ENCODE measurements at places on chromosomes 2 and 18.

DNA sequence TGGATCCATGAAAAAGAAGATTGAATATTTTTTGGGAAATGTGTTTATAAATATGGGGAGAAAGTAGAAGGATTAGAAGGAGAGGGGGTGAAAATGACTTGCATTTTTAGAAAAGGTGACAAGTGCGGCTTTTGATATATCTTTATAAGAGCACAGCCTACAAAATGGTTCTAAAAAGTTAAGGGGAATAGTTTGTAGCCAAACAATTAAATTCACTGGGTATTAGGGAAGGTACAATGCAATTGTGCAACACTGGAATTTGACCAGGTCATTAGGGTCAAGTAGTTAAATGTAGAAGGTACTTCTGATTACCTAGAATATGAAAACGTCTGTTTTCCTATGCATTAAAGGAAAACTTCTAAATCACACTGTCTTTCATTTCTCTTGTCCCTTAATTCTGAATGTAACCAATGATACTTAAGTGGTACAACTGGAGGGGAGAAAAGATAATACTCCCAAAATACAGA is 44.5 kb upstream of the SERTAD2 start:
- DNase-seq: no peak

- DNase-seq: no peak
Observed at GRCh38 chr18:11506856-11507255, 102.5 kb upstream of the SLC35G4 start.

GRCh38 chr18:58409802-58410445 is 219.0 kb downstream of the ALPK2 start:
- no peak for DNase-seq

GRCh38 chr2:85283641-85284040 is 44.1 kb downstream of the TGOLN2 start:
- DNase-seq: no peak

- no peak for DNase-seq
Observed at GRCh38 chr2:233556881-233557736, 9.5 kb downstream of the USP40 start.

DNA sequence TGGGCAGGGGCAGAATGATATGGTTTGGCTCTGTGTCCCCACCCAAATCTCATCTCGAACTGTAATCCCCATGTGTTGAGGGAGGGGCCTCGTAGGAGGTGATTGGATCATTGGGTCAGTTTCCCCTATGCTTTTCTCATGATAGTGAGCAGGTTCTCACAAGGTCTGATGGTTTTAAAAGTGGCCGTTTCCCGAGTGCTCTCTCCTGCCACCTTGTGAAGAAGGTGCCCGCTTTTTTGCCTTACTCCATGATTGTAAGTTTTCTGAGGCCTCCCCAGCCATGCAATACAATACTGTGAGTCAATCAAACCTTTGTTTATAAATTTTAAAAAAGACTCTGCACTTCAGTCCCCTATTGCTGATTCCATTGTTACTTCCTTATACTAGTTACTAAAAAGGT is 82.9 kb upstream of the CDKL4 start:
- no peak for DNase-seq

DNA sequence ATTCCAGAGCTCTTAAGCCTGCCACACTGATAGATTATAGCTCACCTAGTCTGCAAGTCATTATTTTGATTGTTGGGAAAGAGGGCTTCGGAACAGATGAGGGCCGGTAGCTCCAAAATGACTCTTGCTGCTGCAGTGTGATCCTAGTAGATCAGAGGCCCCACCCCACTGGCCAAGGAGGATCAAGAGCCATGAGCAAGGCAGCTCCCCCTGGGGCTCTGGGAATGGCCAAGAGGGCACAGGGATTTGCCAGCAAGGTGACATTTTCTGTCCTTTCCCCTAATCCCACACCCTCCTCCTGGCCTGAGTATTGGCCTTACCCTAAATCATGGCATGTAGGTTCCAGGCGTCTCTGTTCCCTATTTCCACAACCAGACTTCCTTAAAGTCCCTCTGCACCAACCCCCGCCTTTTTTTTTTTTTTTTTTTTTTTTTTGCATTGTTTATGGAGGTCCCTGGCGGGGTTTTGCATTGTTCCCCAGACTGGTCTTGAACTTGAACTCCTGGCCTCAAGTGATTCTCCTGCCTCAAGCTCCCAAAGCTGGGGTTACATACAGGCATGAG is 36.5 kb downstream of the EIF4E2 start:
- no peak for DNase-seq

DNA sequence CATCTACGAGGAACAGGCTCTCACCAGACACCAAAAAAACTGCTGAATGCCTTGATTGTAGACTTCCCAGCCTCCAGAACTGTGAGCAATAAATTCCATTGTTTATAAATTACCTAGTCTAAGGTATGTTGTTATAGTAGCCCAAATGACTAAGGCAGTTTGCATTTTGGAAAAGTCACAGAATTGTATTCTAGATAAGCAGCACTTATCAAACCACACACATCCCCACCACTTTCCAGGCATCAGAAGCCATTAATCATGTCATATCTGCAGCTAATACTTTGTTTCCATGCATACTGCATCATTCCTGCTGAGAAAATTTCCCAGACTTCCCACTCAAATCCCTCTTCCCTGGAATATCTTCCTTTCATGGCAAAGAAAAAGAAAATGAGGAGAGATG is 187.2 kb downstream of the INO80D start:
- DNase-seq: no peak

- DNase-seq: no peak
Observed at GRCh38 chr2:162430323-162430722, 86.4 kb downstream of the GCA start.

DNA sequence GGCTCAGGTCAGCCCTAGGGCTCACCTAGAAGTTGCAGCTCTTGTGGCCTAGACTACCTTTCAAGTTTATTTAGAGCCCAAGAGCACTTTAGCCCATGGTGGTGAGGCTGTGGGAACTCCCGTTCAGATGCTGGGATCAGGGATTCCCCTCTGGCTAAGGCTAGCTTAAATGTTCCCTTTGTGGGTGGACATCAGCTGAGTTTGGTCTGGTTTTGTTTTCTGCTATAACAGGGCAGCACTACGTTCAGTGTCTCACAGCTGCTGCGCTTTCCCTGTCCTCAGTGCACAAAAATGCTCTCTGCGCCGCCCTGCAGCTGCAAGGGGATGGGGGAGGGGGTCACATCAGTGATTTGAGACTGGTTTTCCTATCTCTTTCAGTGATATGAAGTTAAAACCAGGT is 170.5 kb upstream of the KCNJ3 start:
- DNase-seq: no peak

DNA sequence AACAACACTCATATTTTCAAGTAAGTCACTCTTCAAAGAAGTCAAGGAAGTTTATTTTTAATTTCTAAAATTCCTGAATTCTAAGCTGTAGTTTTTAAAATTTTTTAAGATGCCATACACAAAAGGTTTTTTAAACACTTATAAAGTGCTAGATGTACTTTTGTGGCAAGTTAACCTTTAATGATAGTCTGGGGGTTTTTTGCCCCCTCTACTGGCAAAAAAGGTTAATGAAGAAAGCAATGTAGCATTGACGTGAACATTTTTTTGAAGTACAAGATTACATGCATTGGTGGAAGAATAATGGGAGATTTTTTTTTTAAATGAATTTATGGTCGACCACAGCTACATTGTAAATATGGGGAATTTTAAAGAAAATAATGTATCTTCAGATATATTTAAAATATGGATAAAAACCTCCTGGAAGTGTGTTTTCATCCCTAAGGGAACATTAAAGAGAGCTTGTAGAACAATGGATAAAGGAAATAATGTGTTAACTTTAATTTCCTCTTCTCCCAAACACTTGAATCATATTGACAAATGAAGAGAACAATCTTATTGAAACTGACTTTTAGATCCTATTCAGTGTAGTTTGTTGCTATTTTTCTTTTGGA is 12.6 kb downstream of the ITPRID2 start:
- DNase-seq: no peak

- DNase-seq: no peak
Observed at GRCh38 chr2:224948005-224948404, 94.3 kb downstream of the DOCK10 start.

GRCh38 chr2:165408186-165408585 is 61.3 kb upstream of the CSRNP3 start:
- no peak for DNase-seq

GRCh38 chr2:182666674-182667314 is 49.3 kb upstream of the DNAJC10 start:
- no peak for DNase-seq

DNA sequence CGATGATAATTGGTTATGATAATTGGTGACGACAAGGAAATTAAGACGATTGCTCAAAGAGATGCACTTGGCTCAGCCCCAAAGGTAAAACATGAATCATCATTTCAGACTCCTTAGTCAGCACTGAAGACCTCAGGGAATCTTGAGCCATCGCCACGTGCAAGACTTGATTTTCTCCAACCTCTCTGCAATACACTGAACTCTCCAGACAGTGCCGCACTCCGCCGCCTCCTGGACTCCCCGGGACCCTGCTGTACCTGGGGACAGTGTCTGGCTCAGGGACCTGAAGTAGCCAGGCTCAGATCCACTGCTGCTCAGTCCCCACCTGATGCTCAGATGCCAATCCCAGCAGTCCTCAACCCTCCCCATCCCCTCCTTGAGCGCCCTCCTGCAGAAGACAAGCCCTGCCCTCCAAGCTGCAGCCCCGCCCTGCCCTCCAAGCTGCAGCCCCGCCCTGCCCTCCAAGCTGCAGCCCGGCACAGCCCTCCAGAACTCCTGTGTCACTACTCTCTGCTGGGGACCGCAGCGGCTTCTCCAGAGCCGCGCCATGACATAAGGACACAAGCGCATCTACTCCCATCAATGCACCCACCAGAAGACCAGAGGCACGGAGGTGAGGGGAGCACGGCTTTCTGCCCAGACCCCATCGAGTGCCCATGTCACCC is 1.1 kb downstream of the TMEM18 start:
- DNase-seq: peak; percentile 28

- DNase-seq: no peak
Observed at GRCh38 chr2:164213916-164214315, 407.4 kb downstream of the GRB14 start.

DNA sequence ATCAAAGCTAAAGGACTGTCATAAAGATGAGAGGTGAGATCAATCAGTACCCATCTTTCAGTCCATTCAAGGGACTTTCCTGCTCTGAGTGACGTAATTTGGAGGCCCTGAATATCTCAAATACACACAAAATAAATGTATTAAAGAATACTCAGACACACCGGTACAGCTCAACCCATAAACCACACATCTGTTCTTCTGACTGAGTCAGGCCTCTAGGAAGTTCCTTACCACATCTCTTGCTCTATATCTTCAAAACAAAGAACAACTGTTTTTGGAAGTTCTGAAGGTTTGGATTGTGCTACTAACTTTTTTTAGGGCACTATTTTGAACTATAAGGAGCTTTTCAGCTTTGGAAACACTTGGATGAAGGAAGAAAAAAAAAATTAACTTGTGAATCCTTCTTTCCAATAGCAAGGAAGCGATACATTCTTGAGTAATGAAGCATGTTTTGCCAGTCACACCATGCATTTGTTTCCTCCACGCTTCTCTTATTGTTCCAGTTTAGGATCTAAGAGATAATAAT is 866.5 kb upstream of the VRK2 start:
- no peak for DNase-seq

- DNase-seq: no peak
Observed at GRCh38 chr18:7737550-7737949, 170.4 kb downstream of the PTPRM start.

- no peak for DNase-seq
Observed at GRCh38 chr2:34307636-34308035, 708.5 kb upstream of the FAM98A start.

DNA sequence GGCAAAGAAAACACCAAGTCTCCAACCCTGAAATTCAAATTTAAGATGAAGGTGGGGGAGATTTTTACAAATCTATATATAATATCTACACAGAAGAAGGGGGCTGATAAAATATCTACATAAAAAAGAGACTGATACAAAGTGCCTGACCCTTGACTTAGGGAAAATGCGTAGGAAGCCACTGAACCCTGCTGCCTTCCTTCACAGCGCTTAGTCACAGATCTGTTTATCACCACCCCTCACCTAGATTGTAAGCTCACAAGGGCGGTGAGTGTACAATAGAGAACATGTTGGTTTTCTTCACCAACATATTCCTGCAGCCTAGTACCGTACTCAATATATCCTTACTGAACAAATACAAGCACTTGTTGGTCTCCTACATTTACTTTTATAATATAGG is 54.3 kb downstream of the NOL10 start:
- no peak for DNase-seq

GRCh38 chr2:121049950-121050585 is 234.9 kb downstream of the TFCP2L1 start:
- DNase-seq: no peak

- no peak for DNase-seq
Observed at GRCh38 chr2:78890935-78891334, 134.6 kb upstream of the REG3G start.

- DNase-seq: no peak
Observed at GRCh38 chr2:108564510-108564909, 30.2 kb downstream of the LIMS1 start.

GRCh38 chr2:50833036-50833435 is 198.9 kb downstream of the NRXN1 start:
- DNase-seq: no peak

GRCh38 chr2:62197011-62197924 is 1.4 kb downstream of the B3GNT2 start:
- DNase-seq: peak; percentile 30

DNA sequence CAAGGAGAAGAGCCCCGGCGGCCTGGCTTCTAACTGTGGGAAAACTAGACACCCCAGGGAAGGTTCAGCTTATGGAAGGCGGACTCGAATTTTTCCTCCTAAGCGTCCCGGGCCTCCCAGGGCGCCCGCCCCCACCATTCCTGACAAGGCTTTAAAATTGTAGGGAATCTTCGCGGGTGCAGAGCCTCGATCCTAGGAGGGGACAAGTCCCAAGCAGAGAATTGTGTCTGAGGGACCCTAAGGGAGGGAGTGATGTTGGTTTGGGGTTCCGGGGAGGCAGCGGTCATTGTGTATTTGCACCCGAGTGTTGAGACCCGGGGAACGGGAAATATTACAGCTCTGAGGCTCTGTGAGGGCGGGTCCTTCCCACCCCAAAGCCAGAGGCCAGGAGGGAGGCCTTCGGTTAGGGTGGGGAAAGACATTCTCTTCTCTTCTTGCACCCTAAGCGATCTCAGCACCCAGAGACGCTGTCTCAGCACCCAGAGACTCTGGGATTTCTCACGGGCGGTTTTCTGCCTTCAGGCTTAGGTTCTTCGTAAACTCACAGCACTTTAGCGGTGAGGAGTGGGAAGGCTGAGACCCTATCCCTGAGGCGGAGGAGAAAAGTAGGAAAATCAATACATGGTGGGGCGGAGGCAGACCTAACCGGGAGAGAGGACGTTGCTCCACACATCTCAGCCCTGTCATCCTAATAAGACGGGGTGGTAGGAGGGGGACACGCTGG is 7.6 kb downstream of the OSR1 start:
- DNase-seq: no peak

DNA sequence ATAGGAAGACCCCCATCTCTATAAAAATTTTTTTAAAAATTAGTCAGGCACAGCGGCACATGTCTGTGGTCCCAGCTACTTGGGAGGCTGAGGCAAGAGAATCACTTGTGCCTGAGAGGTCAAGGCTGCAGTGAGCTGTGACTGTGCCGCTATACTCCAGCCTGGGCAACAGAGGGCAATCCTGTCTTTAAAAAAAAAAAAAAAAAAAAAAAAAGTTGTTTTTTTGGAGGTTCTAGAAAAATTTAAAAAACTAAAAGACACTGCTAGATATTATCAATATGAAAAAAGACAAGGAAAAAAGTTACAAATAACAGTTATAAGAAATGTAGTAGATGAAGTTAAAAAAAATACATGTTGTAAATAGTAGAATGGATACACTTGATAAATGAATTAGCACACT is 56.1 kb upstream of the C2orf15 start:
- no peak for DNase-seq

All from activated T-helper 2 cell treated with anti-CD3 and anti-CD28 coated beads, Interferon-gamma antibody, Interleukin-2, Interleukin-4, amounts not matched to agents 10 μg/mL and 5 μg/mL and 100 μg/mL, durations not matched to agents 14 hours and 24 hours and 36 hours (primary cell).